Stimulated activated CD4-positive, alpha-beta T cell treated with anti-CD3 and anti-CD28 coated beads, Interleukin-2, amount 100 ng/mL, for 48 hours (primary cell): ENCODE measurements at places on chromosomes 5 and 9.

GRCh38 chr5:145946112-145946861, 9.9 kb downstream of the SH3RF2 start:
- no peak for DNase-seq

- DNase-seq = no peak
Measured at GRCh38 chr9:86713470-86713869, 233.8 kb downstream of the GAS1 start.

- no peak for DNase-seq
Measured at GRCh38 chr5:142250119-142250518, 74.7 kb downstream of the SPRY4 start.

GRCh38 chr9:99357575-99357974, 135.5 kb downstream of the SEC61B start:
- DNase-seq = no peak

DNA sequence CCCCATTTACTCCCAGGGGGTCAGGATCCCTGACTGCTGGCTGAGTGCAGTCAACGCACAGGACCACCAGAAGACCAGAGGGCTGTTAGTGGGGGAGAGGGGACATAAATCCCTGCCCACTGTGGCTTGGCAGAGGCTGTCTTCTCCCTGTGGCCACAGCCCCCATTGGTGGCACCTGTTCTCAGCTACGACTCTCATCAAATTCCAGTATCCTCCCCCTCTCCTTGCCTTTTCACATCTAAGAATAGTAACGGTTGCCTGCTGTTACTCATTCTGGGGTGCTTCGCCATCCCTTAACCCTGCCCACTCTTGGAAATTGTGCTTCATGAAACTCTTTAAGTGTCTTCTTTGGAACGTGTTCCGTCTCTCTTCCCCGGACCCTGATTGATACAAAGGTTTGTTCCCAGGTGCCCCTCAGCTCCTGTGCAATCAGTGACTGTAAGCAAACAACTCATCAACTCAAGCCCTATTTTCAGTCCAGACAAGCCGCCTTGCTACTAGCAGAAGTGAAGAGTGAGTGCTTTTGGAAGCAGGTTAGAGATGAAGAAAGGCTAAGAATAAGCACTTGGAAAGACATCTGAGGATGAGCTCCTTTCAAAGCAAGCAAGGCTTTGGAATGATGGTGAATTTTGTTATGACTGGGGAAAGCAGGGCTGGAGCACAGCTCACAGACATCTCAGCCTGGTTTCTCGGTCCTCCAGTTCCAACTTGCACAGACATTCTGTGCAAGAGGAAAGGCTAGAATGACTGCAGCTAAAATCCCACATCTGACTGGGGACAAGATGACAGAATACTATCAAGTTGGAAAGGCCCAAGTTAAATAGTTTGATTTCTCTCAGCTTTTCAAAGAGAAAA, 22.9 kb upstream of the DENND1A start:
- no peak for DNase-seq

- DNase-seq = no peak
Measured at GRCh38 chr9:89952401-89952800, 347.6 kb downstream of the GADD45G start.

- DNase-seq = no peak
Measured at GRCh38 chr9:27385606-27386322, 88.8 kb upstream of the EQTN start.

- no peak for DNase-seq
Measured at GRCh38 chr9:36597412-36598178, 24.9 kb downstream of the MELK start.

- no peak for DNase-seq
Measured at GRCh38 chr5:98631311-98632054, 142.0 kb upstream of the RGMB start.

DNA sequence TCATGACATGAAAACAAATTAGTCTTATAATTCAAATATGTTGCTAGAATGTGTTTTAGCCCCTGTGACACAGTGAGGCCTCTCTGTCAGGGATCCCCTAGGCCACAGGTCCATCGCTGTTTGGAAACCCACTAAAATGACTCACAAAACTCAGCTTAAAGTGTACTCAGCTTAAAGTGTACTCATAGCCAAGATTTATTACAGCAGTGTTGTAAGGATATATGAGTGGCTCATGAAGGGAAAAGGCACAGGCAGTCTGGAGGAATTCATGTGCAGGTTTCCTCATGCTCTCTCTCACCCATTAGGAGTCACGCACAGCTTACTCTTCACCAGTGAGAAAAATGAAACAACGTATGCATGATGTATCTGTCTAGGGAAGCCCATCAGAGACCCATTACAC, 24.4 kb upstream of the TGFBI start:
- no peak for DNase-seq

GRCh38 chr5:127001621-127002296, 28.6 kb downstream of the MARCHF3 start:
- no peak for DNase-seq

- DNase-seq = no peak
Measured at GRCh38 chr5:155094455-155094854, 80.9 kb downstream of the KIF4B start.

GRCh38 chr5:8720506-8720905, 825.4 kb downstream of the SEMA5A start:
- no peak for DNase-seq

DNA sequence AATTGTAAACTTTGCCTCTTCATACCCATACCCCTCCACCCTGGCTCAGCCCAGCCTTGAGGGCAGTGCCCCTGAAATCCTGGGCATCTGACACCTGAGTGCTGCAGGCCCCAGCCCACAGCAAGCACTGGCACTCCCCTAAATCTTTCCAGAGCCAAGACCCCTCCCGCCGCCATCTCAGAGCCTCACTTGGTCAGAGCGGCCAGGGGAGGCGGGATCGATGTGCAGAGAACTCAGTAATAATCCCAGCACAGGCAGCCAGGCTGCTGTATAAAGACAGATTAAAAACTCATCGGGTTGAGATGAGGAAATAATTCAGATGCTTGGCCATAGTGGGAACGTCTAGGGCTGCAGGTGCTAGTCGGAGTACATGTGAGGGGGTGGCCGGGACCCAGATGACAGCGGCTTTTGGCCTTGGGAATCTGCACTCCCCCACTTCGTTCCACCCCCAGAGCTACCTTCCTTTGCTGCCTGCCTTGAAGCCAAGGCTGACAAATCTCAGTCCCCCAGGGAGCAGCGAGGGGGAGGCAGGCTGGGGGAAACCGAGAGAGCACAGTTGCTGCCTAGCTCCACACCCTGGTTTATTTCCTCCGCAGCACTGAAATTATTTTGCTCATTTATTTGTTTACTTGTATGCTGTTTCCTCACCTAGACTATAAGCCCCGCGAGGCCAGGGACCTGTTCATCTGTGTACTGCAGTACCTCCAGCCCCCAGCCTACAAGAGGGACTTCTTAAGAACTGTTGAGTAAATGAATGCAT, 19.5 kb upstream of the ARAP3 start:
- DNase-seq = no peak

GRCh38 chr9:95756986-95757385, 118.5 kb upstream of the ERCC6L2 start:
- no peak for DNase-seq

GRCh38 chr9:70668751-70669150, 254.3 kb upstream of the KLF9 start:
- DNase-seq = no peak

DNA sequence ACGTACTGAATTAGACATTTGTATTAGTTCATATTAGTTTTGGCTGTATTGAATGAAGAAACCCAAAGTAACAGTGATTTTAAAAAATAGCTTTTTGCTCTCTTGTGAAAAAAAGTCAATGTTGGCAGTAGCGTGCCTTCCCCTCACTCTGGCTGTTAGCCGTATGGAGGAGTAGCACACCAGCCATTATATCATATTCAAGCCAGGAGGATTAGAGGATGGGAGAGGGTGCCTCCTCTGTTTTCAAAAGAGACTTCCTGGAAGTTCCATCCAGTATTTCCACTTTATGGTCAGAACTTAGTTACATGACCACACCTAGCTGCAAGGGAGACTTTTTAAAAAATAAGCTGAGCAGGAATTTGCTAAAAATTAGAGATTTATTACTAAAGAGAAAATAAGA, 41.2 kb downstream of the GPR21 start:
- no peak for DNase-seq

- DNase-seq = no peak
Measured at GRCh38 chr5:177344891-177345290, 6.6 kb downstream of the LMAN2 start.

DNA sequence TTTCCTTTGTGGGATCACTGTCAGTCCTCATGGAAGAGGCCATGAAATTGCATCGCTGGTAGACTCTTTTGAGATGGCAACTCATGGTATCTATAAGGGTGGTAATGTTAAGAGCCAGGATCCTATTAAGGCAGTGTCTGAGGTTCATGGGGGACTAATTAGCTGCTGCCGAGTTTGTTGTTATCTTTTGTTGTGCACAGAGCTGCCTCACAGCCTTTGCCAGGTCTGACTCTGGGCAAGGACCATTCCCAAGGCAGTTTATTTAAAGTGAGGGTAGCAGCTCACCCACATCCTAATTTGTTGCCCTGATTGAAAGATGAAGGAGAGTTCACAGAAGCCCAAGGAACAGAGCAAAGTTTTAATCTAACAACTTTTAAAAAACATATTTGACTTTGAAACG, 7.9 kb downstream of the SMARCA2 start:
- no peak for DNase-seq

GRCh38 chr9:83956086-83956435, 24.0 kb downstream of the HNRNPK start:
- DNase-seq = peak; percentile 19

DNA sequence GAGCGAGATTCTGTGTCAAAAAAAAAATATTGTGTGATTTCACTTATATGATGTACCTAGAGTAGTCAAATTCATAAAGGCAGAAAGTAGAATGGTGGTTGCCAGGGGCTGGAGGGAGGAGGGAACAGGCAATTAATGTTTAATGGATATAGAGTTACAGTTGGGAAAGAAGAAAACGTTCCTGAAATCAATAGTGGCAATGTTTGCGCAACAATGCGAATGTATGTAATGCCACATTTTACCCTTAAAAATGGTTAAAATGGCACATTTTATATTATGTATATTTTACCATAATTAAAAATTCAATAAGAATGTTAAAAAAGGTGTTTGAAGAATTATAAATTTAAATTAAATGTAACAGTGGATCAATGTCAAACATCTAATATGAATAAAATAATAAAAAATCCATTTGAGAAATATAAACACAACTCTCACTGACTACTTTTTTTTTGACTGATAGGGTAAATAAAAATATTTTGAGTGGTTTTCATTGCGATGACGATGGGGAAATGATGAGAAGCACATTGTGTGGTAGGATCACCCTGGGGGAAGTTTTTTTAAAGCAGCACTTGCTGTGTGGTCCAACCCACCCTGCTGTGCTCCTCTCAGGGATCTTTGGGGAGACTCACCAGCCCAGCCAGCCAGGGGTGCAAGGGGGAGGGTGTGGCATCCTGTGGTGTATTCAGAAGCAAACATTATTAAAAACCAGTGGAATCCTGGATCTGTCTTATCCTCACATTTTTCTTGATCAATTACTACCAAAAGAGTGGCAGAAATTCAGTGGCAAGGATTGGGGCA, 4.3 kb downstream of the FYB1 start:
- no peak for DNase-seq

GRCh38 chr5:171477666-171478065, 58.2 kb downstream of the FGF18 start:
- DNase-seq = no peak

GRCh38 chr5:135821802-135822201, 12.7 kb upstream of the SLC25A48 start:
- no peak for DNase-seq

DNA sequence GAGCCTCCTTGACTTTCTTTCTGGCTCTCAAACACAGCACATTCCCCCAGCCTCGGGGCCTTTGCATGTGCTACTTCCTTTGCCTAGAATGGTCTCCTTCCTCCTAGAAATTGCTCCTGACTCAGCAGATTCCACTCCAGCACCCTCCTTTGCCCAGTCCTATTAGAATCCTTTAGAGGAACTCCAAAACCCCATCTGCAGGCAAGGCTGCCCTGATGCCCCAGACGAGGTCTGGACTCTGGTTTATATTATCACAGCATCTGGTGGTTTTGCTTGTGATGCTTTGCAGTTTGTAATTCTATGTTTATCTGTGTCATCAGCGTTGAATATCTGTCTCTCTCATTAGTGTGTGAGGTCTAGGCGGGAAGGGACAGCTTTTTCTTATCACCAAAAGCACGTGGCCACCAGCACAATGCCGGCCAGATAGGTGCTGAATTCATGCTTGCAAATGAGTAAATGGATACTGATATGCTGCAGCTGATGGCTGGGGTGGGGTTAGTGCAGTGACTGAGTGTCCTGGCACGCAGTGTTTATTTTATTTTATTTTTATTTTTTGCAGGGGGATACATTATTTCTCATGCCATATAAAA, 30.0 kb upstream of the ANKH start:
- DNase-seq = no peak

DNA sequence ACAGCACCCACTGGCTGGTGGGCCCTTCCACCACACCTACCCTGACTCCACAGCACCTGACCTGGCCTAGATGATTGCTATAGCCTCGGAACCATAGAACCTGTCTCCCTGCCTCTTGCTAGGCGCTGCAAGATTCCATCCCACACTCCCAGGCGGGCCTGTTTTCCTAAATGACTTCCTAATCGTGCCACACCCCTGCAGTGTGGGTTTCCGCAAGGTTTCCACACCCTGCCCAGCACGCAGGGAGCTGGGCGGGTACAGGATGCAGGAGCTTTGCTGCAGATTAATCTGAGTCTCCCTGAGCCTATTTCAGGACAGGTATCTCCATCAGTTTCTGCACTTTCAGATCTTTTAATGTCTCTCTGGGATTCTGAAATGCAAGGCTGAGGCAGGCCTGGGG, 62.9 kb downstream of the SHB start:
- DNase-seq = no peak

DNA sequence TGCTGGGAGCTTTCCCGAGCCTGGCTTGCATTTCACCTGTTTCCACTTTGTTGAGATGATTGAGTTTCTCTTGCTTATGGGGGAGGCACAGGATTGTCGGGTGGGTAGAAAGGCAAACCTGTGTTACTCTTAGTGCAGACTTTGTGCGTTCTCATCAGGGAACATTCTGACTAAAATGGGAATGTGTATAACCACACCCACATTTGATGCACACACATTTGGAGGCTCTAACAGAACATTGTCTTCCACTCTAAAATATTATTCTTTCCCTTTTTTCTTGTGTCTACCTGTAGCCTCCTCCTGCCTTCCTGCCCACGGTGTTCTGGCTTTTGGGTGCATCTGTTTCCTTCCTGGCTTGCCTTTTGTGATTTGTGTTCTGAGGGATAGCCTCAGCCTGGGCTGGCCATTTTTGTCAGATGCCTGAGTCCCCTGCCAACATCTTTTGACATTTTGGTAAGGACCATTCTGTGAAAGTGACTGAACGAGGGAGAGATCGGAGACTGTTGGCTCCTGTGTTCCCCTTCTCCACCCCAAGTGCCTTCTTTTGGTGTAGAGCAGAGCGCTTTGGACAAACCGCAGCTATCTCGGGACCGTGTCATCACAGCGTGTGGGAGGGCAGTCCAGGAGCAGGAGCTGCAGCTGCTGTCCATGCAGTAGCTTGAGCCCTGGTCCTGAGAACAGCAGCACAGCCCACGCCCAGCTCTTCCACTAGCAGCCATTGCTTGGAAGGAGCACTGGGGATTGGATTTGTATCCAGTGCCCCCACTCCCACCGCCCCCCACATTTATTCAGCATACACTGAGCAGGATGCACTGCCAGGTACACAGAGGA, 101.4 kb downstream of the ARHGAP26 start:
- DNase-seq = no peak
